ENCODE measurements at places on chromosomes 5 and 9. TPM values are rescaled to one million over a fixed set of nuclear protein-coding genes. Genes with fewer than 3 reads are reported as not detected.

RASEF gene
- 6.5 TPM for total RNA-seq

ABLIM3 gene
- total RNA-seq: 0.46 TPM

GRIN3A gene
- total RNA-seq: 0.07 TPM

TAF11L4 gene
- total RNA-seq: not detected

SPAG8 gene
- 0.50 TPM for total RNA-seq

IGFBPL1 gene
- 36.7 TPM for total RNA-seq

SMIM33 gene
- not detected for total RNA-seq

TTC23L gene
- 1.6 TPM for total RNA-seq

SOHLH1 gene
- total RNA-seq: not detected

CAMLG gene
- 43.9 TPM for total RNA-seq

HMMR gene
- total RNA-seq: 78.5 TPM

MYORG gene
- 9.7 TPM for total RNA-seq

DNA sequence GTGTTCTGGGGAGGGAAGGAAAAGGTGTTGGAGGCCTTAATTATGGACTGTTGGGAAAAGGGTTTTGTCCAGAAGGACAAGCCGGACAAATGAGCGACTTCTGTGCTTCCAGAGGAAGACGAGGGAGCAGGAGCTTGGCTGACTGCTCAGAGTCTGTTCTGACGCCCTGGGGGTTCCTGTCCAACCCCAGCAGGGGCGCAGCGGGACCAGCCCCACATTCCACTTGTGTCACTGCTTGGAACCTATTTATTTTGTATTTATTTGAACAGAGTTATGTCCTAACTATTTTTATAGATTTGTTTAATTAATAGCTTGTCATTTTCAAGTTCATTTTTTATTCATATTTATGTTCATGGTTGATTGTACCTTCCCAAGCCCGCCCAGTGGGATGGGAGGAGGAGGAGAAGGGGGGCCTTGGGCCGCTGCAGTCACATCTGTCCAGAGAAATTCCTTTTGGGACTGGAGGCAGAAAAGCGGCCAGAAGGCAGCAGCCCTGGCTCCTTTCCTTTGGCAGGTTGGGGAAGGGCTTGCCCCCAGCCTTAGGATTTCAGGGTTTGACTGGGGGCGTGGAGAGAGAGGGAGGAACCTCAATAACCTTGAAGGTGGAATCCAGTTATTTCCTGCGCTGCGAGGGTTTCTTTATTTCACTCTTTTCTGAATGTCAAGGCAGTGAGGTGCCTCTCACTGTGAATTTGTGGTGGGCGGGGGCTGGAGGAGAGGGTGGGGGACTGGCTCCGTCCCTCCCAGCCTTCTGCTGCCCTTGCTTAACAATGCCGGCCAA is 19.1 kb downstream of the PTGES2 start:
- DNase-seq: peak; percentile 6

GRCh38 chr5:171984748-171985419 is 21.6 kb downstream of the FBXW11 start:
- DNase-seq: no peak

- DNase-seq: no peak
Observed at GRCh38 chr9:20570087-20570486, 52.2 kb downstream of the MLLT3 start.

GRCh38 chr9:123686829-123687192 is 243.1 kb downstream of the DENND1A start:
- no peak for DNase-seq

DNA sequence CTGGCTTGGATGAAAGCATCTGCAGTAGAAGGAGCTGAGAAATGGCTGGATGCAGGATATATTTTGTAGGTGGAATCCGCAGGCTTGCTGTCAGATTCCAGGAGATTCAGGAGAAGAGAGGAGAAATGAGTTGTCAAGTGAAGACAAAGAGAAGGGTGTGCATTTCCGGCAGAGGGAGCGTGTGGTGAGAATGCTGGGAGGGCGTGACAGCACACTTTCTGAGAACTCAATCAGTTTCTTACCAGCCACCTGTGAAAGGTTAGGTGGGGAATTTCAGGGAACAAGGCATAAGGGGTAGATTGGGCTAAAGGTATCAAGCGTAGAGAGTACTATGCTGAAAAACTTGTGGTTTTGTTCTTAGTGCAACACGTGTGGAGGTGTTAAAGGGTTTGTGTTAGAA is 199.3 kb upstream of the ANKH start:
- DNase-seq: no peak

- no peak for DNase-seq
Observed at GRCh38 chr5:19874811-19875210, 113.2 kb downstream of the CDH18 start.

- peak; percentile 80 for DNase-seq
Observed at GRCh38 chr5:71719063-71719964, at the start of gene CARTPT. CARTPT (plus strand) TSS chr5:71719275; CDS start chr5:71719294, 19 bp downstream.

DNA sequence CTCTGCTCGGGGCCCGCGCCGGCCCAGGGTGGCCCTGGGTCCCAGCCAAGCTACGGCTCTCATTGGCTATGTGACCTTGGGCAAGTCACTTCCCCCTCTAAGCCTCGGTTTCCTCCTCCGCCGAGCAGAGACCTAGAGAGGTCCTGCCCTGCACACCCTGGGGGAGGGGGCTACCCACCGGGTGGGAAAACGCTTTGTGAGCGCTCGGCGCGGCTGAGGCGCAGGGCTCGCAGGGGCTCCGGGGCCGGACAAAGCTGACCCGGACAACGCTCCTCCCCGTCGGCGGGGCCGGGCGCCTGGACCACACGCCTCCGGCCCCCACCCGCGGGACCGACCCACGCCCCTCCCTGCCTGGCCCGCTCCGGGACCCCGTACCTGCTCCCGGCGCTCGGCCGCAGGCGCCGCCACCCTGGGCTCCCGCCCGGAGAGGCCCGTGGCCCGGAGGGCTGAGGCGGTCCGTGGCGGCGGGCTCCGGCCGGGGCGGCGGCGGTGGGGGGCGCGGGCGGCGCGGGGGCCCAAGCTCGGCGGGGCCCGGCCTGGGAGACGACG is 85.7 kb upstream of the MELK start:
- DNase-seq: peak; percentile 54

DNA sequence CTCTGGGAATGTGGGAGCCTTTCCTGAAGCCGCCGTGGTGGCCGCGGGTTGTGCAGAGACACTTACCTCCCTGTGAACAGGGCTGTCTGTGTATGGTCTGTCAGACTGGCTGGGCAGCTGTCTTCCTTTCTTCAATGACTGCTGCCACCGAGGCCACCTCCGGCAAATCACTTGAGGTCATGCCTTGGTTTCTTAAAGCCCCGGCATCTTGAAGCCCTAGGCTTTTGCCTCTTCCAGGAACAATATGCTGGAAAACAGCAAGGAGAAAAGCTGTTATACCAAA is 79.5 kb upstream of the ZSWIM6 start:
- no peak for DNase-seq

DNA sequence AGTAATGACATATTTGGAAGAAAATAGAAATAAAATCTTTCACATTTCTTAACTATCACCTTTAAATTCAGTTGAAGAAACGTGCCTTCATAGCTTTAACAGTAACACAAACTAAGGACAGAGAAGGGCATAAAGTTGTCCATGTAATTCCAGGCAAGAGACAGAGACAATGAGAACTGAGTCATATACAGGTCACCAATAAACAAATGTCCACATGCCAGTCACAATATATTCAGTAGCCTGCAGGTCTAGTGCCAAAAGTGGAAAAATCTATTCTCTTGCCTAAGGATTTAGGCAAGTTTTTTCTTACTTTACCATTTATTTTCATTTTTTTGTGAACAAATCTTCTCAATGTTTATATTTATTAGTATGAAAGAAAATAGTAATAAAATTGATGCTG is 1711.5 kb upstream of the NUDT12 start:
- no peak for DNase-seq

DNA sequence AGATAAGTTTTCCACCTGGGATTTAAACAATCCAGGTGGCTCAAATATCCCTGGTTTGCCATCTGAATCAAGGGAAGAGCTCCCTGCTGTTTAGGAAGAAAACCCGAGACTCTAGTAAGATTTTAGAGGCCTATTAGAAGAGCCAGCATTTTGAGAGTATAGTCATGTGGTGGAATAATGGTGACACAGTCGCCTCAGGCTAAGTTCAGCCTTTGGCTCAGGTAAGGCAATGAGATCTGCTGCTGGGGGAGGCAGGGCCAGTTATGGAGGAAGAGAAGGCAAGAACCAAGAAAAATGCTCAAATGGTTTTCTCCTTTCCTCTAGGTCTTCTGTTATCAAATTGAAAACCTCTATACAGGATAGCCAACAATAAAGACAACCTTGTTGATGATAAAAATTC is 16.2 kb downstream of the RAD1 start:
- DNase-seq: no peak

DNA sequence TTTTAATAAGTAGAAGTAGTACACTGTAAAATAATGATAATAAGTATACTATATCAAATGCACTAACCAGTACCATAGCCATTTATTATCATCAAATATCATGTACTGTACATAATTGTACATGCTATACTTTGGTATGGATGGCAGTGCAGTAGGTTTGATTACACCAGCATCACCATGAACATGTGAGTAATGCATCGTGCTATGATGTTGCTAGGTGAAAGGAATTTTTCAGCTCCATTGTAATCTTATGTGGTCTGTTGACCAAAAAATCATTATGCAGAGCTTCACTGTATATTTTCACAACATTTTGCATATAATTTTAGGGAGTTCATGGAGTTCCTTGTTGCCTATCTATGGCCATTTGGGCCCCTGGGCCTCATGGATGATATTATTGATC is 72.2 kb upstream of the HMHB1 start:
- no peak for DNase-seq

GRCh38 chr9:21709464-21710058 is 92.9 kb upstream of the MTAP start:
- peak; percentile 75 for DNase-seq

DNA sequence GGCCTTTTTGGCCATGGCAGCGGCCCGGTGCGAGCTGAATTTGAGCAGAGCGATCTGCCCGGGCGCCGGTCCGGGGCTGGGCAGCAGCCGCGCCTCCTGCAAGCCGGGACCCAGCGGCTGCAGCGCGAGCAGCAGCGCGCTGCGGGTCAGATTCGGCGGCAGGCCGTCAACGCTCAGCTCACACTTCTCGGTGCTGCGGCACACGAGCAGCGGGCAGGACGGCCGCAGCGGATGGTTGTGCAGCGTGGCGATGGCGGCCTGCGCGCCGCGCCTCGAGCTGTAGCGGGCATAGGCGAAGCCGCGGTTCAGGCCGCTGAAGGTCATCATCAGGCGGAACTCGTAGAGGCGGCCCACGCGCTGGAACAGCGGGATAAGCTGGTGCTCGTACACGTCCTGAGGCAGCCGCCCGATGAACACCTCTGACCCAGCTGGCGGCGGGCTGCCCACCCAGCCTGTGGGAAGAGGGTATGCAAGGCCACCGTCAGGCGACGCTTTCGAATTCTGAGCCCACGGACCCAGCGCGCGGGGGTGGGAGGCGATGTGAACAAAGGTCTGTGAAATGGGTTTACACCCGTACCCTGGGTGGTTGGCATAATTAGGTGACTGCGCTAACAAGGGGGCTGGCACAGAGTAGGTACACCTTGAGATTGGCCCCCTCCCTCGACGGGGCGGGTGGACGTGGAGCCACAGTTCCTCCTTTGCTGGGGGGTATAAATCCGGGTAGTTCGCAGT is 755 bp downstream of the DND1 start:
- peak; percentile 22 for DNase-seq

DNA sequence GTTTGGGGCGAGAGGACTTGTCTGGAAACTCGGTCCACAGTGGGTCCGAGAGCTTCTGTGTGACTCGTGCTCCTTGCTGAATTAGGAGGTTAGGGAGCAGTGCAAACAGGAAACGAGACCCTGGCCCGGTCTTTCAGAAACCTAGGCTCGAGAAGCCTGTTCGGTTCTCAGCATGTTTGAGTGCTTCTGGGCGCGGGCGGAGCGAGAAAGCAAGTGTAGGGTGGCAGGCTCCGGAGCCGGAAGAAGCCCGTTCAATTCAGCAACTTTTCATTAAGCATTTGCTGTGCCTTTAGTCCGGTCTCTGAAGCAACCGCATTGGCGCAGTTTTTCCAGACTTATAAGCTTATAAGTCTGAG is 547 bp downstream of the CLTA start:
- DNase-seq: no peak

DNA sequence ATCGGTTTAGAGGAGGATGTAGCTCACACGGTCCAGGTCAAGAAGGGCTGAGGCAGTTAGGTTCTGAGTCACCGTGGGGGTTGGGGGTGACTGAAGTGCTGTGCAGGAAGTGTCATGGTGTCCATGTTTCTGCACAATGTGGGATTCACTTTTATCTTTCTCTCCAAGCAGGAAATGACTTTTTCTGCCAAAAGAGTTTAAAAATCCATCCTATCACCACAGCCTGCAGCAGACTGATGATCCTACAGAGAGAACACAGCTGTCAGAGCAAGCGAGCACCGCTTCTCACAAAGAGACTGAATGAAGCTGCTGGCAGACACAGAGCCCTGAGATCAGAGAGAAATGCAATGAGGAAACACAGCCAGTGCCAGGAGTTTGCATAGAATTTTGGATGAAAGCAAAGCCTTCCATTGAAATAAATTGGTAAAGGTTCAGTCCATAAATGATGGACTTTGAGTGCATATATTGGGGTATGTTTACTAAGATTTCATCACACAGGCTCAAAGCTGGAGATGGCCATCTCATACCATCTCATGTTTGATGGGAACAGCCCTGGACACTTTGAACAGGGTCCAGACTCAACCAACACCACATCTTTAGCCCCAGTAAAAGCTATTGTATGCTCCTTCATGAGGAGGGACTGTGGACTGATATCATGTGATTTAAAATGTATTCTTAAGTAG is 213.9 kb upstream of the FBXL7 start:
- DNase-seq: no peak

DNA sequence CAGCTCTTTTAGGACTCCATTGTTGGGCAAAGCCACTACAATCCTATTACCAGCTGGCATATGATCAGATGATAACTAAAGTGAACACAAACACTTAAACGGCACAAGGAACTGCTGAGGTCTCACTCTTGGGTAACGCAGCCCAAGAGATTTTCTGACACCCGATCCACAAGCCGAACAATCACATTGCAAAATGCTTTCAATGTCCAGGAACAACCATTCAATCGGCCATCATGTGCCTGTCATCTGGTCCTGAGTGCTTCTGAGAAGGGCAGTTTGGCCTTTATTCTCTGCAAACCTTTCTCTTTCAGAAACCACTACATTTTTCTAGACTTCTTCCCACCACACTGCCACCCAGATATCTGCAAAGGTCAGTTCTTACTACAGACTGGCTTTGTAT is 283.1 kb downstream of the GLIS3 start:
- no peak for DNase-seq

DNA sequence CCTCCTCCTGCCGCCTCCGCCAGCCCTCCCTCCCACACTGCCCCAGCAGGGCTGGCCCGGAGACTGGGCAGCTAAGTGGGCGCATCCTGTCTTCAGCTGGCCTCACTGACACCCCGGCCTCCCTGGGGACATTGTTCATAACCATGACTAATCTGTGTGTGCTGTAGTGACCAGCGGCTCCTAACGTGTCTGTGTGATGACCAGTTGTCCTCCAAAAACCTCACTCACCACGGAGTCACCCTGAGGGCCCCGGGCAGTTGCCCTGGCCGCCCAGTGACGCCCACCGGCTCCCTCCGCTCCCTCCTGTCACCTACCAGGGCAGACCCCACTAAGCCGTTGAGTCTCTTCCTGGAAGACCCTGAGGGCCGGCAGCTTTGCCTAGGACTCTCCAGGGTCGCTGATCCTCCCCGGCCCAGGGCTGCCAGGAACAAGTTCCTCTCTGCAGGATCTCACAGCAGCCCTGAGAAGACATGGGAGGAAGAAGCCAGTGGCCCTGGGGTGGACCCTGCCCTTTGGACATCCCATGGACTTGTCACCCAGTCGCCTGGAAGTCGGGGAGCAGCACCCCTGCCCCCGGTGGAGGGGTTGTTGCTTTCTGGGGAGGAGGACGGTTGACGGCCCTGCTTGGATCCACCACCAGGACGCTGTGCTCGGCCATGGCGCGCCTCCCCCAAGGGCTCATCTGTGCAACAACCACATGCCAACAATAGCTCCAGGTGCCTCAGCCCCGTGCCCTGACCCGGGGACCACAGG is 110.2 kb upstream of the LMX1B start:
- no peak for DNase-seq

All from WTC11 (cell line).